KG1 (cell line): ENCODE measurements at places on chromosomes 6 and 20.

DNA sequence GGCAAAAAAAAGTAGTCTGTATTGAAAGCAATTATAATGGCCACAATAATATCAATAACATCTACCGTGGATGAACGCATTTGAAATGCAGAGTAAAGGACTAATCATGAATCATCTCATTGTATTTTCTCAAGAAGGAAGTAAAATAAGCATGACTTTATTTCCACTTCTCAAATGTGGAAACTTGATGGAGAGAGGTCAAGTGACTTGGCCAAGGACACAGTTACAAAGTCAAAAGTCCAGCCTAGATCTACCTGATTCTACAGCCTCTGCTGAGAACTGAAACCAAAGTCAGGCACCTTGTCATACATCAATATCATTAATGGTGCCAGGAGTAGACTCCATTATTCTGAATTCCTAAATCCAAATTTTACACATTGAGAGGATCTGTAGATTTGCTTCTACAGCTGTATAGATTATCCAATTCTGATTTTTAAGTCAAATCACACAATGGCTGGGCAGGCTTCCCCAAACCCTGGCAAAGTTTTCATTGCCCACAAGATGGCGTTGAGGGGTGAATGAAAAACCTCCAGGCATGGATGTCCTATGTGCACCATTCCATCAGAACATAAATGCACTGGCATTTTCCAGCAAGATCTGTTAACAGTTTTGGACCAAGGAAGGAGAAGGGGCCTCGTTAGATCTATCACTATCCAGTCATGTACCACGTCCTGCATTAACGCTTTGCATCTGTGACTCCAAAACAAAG is 423.1 kb downstream of the MAFB start:
- no peak for DNase-seq

- DNase-seq: no peak
These were observed 88.8 kb downstream of the ATRN start for GRCh38 chr20:3559637-3560036.

DNA sequence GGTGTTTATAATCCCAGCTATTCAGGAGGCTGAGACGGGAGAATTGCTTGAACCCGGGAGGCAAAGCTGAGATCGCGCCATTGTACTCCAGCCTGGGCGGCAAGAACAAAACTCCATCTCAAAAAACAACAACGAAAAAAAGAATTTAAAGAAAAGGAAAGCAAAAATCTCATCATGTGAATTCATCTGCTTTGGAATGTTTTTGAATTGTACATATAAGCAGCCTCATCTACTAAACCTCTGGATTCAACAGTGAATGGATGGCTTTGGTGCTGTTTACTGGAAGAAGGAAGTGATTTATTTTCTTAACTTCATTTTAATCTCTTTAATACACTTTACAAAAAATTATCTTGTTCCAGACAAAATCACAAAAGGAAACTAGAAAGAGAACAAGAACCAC is 51.8 kb upstream of the PNRC1 start:
- DNase-seq: no peak

DNA sequence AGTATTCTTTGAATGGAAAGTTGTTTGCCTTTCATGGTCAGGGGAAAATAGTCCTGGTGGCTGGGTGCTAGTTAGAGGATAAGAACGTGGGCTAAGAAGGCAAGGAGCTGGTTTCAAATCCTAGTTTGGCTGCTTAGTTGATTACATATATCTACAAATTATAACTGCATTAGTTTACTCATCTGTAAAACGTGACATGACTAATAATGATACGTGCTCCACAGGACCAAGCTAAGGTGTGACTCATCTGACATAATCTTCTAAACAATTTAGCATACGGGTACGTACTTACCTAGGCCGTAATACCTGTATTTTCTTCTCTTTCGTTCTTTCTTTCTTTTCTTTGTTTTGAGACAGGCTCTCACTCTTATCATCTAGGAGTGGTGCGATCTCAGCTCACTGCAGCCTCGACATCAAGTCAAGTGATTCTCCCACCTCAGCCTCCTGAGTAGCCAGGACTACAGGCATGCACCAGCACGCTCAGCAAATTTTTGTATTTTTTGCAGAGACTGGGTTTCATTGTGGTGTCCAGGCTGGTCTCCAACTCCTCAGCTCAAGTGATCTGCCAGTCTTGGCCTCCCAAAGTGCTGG is 1274.2 kb upstream of the GJE1 start:
- no peak for DNase-seq

- no peak for DNase-seq
These were observed 143.9 kb downstream of the SOBP start for GRCh38 chr6:107633680-107634323.

- no peak for DNase-seq
These were observed 2.7 kb upstream of the COL9A3 start for GRCh38 chr20:62814060-62814708.

DNA sequence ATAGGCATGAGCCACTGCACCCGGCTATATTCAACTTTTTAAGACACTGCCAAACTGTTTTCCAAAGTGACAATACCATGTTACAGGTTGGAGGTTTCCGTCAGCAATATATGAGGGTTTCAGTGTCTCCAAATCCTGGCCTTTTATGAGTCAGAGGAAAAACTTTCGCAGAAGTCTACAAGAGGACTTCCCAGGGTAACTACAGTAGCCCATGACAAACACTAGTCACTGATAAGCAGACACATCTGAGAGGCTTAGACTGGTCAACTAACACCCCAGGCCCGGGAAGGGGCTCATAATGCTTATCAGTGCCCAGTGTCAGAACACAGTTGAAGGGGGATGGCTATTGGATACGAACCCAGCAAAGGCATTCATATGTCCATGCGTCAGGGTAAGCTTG is 85.4 kb downstream of the SOX4 start:
- no peak for DNase-seq
